ENCODE measurements at places on chromosomes 2 and 18.

DNA sequence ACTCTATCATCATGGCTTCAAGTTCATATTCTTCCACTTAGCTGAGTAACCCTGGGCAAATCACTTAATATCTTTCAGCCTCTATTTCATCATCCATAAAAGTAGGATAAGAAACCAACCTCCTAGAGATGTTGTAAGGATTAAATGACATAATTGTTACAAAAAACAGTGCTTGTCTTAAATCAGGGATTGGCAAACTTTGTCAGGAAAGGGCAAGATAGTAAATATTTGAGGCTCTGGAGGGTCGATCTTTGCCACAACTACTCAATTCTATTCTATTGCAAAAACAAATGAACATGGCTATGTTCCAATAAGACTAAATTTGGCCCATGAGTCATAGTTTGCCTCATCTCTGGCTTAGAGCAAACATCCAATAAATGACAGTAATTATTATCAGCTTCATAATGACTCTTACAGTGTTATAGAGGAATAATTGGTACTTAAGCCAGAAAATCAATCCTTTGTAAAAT is 184.7 kb downstream of the SATB2 start:
- peak; percentile 8 for DNase-seq

DNA sequence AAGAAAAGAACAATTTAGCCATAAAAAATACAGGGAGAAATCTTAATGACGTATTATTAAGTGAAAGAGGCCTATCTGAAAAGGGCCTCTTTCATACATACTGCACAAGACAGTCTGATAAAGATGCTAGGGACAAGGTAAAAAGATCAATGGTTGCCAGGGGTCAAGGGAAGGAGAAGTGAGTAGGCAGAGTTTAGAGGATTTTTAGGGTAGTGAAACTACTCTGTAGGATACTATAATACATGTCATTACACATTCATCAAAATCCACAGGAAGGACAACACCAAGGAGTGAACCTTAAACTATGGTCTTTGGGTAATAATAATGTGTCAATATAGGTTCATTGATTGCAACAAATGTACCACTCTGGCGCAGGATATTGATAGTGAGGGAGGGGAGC is 289.3 kb downstream of the FSIP2 start:
- no peak for DNase-seq

- no peak for DNase-seq
These were observed 291.3 kb upstream of the TANK start for GRCh38 chr2:160868891-160869290.

- no peak for DNase-seq
These were observed 201.0 kb downstream of the GLI2 start for GRCh38 chr2:120936476-120937334.

DNA sequence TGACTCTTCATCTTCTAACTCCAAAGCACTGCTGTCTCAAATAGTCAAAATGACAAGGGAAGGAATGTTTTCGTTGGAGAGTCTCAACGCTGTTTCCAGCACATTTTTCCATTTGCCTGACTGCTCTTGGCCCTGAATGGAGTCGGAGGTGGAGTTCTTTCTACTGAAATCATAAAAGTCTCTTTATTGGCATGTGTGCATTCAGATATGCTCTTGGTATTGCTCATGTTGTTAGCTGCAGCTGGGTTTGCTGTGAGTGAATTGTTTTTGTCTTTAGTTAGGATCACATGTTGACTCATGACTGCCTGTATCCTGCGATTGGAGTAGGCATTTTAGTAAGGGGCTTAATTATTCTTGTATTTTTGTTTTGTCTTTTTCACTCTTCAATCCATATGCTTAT is 16.8 kb downstream of the TMEM17 start:
- no peak for DNase-seq

DNA sequence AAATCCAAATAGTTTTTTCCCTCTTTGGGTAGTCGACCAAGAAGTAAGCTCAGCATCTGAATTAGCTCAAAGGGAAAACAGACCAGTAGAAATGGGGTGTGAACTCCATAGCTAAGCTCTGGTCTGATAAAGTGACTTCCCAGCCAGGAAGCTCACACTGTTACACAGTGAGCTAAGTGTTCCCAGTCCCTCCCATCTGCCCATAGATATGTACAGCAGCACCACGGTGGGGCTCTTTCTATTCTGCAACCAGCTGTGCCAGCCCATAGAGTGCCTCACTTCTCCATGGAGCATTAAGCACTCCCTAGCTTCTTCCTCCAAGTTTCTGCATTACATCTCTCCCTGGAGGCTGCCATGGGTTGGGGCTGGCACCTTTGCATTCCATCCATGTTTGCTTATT is 27.6 kb upstream of the NEMP2 start:
- no peak for DNase-seq

DNA sequence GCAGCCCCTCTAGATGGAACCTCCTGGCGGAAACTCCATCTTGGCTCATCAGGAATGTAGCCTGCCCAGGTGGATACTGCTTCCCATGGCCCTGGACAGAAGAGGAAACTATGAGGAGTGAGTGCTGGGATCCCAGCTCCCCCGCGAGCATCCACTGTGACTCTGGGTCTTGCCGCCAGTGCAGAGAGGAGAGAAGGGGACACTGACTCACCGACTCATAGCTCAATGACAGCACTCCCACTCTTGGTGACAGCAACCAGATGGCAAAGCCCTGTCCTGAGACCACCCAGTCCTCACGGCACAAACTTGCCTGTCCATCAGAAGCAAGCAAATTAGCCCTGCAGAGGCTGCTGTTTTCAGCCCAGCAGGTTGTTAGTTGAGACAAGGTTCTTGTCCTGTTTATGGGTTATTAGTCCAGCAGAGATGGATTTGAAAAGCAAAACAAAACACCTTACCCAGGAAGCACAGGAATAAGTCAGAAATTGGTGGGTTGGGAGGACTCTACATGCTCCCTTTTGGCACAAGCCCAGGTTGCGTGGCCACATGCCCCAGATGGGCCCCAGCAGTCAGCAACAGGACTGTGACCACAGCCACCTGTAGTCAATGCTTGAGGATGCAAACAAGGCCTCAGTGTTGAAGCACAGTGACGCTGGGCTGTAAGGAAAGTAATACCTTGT is 111.5 kb upstream of the GLI2 start:
- peak; percentile 34 for DNase-seq

- no peak for DNase-seq
These were observed 143.2 kb downstream of the RHBDD1 start for GRCh38 chr2:226979004-226979403.

GRCh38 chr2:133425612-133426011 is 142.7 kb downstream of the NCKAP5 start:
- DNase-seq = no peak

DNA sequence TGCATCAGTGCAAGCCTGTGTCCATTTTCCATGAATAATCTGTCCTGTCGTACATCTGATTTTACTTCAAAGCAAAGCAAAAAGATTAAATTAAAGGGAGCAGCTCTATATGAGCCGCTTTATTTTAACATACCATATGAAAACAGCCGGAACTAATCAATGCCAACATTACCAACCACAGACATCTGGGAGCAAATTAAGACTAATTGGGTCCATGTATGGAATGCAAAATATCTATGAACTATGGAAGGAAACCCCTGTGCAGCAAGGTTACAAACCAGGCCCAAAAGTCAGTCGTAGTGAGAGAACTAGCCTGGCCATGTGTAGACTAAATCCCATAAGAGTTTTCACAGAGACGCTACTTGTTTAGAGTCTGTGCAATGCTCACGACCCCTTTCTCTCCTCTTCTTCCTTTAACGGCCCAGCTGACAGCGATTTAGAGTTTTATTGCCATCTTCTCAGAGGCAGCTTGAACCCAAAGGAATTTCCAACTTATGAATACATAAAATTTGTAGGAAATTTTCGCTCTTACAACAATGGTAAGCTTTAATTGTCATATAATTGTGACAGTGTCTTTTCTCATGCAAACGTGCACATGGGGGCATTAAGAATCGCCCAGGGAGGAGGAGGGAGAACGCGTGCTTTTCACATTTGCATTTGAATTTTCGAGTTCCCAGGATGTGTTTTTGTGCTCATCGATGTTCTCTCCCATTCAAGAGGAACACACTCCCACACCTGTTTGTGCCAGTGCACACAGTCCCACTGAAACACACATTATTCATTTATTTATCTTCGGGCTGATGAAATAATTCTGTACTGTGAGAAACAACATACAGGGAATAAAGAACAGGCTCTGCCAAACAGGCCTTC is 52.9 kb upstream of the RPL31 start:
- no peak for DNase-seq

GRCh38 chr18:55543130-55543704 is 44.8 kb downstream of the TCF4 start:
- DNase-seq = no peak

- DNase-seq = no peak
These were observed 13.6 kb upstream of the RTN4 start for GRCh38 chr2:55063713-55064323.

GRCh38 chr2:160085662-160086061 is 23.2 kb upstream of the PLA2R1 start:
- DNase-seq = no peak

DNA sequence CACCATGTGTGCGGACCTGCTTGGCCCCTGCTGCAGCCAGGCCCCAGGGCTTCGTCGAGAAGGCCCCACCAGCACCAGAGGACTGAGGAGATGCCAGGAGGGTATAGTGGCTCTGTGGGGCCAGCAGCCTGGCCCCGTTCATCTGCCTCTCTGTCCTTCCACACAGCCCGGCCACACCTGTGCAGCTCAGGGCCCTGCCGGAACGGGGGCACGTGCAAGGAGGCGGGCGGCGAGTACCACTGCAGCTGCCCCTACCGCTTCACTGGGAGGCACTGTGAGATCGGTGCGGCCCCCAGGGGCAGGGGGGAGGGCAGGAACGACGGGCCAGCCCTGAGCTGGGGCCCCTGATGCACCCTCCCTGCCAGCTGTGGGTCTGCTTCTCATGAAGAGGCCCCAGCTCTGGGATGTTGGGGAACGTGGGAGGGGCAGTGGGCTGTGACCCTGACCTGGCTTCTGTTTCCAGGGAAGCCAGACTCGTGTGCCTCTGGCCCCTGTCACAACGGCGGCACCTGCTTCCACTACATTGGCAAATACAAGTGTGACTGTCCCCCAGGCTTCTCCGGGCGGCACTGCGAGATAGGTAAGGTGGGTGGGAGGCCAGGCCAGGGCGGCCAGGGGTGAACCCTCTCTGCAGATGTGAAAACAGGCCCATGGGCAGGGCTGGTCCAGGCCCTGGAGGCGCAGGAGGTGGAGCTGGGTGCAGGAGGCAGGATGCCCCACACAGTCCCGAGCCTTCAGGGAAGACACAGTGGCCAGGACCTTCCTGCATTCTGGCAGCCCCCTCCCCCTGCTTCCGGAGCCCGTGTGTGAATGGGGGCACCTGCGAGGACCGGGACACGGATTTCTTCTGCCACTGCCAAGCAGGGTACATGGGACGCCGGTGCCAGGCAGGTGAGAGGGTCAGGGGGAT is 50.3 kb downstream of the MTERF4 start:
- DNase-seq = no peak

DNA sequence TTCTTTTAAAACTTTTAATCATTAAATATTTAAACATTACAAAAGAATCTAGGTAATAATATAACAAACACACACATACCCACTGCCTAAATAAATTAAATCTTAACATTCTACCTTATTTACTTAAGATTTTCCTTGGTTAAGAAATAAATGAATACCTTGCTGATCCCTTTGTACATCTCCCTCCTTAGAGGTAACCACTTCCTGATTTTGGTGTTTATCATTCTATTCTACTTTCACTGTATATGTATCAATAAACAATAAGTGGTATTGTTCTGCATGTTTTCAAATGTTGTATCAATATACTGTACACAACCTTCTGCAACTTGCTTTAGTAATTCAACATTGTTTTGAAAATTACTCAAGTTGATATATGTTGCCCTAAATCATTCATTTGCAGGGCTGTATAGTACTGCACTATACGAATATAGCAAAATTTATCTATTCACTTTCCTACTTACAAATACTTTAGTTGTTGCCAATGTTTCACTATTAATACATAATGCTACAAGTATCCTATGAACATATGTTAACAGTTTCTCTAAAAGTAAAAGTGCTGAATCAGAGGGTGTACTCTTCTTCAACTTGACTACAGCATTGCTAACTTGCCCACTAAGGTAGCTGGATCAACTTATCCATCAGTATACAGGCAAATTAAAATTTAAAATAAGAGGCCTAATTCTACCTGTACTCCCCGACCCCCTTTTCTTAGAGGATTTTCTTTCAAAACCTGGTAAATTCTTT is 65.8 kb downstream of the MEMO1 start:
- DNase-seq = no peak

- DNase-seq = no peak
These were observed 29.1 kb downstream of the XIRP2 start for GRCh38 chr2:166917415-166917814.
